ENCODE measurements at places on chromosomes 2 and 18.

DNA sequence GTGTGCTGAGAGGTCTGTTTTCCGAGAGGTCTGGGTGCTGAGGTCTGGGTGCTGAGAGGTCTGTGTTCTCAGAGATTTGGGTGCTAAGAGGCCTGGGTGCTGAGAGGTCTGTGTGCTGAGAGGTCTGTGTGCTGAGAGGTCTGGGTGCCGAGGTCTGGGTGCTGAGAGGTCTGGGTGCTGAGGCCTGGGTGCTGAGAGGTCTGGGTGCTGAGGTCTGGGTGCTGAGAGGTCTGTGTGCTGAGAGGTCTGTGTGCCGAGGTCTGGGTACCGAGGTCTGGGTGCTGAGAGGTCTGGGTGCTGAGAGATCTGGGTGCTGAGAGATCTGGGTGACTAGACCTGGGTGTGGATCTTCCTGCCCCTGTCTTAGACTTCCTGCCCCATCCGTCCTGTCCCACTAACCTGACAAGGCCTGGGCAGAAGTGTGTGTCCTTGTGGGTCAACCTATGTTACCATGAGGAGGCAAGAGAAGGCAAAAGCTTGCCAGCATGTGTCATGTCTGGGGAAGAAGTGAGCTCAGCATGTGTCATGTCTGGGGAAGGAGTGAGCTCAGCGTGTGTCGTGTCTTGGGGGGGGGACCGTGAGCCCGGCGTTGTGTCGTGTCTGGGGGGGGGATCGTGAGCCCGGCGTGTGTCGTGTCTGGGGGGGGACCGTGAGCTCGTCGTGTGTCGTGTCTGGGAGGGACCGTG is 69.3 kb downstream of the KCNG2 start:
- no peak for DNase-seq

- DNase-seq = no peak
Observed at GRCh38 chr2:149021761-149022160, 16.7 kb upstream of the LYPD6B start.

DNA sequence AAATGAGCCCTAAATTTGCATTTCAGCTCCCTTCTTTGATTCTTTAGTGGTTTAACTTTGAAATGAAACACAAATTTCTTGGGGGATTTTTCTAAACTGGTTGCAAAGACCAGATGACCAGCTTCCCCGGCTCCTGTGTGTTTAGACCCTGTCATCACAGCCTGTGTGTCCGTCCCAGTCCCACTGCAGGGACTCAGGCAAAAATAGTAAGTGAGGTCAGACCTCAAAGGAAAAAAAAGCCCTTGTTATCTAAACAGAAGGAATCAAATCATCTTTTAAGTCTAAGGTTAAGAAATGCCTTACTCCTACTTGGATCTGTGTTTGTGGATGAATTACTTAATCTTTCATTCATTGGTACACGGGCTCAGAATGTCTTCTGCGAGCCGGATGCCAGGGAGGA is 423.7 kb downstream of the LPIN1 start:
- no peak for DNase-seq

GRCh38 chr2:208274748-208275147 is 8.7 kb downstream of the PIKFYVE start:
- no peak for DNase-seq

- DNase-seq = no peak
Observed at GRCh38 chr2:38187541-38188011, 111.6 kb upstream of the CYP1B1 start.

GRCh38 chr2:189181706-189182105 is 2.1 kb upstream of the COL5A2 start:
- DNase-seq = no peak
